ENCODE measurements at places on chromosomes 1 and 21. TPM values are rescaled to one million over a fixed set of nuclear protein-coding genes. Genes with fewer than 3 reads are reported as not detected.

GRCh38 chr1:248873409-248873992 lies 14.6 kb upstream of the ZNF692 start:
- peak overlapping the region; percentile 73 for H3K4me3 ChIP-seq
- no peaks in the 10 kb centered on the region for H3K4me1 ChIP-seq

DNA sequence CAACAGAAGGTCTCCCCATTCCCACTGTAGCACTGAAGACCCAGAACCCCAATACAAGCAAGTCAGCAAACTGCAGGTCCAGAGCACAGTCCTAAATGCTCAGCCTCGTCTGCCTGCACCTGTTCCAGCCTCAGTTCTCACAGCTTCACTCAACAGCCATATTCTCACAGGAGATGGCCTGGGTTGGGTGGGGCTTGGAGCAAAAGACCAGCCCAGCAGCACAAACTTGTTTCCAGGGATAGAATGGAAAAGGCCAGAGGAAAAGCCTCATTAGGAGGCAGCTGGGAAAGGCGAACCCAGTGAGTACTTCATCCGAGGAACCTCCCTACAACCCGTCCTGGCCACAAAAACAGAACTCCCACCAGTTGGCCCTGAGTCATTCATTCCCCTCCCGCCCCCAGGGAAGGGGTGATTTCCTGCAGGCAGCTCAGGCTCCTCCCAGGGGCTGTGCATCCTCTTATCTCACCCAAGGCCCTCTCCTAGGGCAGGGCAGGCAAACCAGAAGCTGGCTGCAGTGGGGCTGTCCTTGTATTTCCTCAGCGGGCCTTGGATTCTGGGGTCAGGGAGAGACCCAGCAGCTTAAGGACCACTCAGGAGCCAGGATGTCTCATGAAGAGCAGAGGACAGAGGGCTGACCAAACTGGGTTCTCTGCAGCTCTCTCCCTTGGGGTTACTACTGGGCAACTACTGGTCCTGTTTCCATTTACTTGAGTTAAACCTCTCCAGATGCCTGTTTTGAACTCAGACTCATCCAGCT lies 7.4 kb upstream of the MPL start:
- H3K36me3 ChIP-seq, result no peaks in the 10 kb centered on the region

DNA sequence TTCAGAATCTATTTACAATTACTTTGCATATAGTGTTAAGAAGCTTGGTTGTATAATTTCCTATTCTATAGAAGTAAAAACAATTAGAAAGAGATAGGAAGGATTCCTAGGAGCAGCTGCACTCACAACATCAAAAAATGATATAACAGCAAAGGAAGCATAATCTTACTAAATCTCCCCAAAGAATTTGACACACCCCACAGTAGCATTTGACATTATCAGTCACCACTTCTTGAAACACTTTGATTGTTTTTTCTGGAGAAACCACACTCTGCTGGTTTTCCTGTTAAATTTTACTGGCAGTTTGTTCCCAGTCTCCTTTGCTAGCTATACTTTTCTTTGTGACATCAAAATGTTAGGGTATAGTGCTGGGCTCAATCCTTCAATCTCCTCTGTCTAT lies 100.8 kb upstream of the KIAA1614 start:
- H3K27ac ChIP-seq, result no peak overlapping the region
- no peak for DNase-seq
- no peak overlapping the region for H3K4me3 ChIP-seq
- no peaks in the 10 kb centered on the region for H3K27me3 ChIP-seq

GRCh38 chr1:228097333-228098081 lies 5.6 kb downstream of the C1orf35 start:
- H3K4me1 ChIP-seq, result no peaks in the 10 kb centered on the region
- no peak overlapping the region for H3K4me3 ChIP-seq

- H3K4me3 ChIP-seq, result no peak overlapping the region
- peaks cover 5% of the 10 kb centered on the region for H3K4me1 ChIP-seq
- no peaks in the 10 kb centered on the region for H3K36me3 ChIP-seq
- H3K27ac ChIP-seq, result no peak overlapping the region
- H3K27me3 ChIP-seq, result no peaks in the 10 kb centered on the region
- no peak for DNase-seq
Observed at GRCh38 chr1:85334962-85335361, 58.5 kb upstream of the BCL10 start.

- DNase-seq, result no peak
- peaks cover 13% of the 10 kb centered on the region for H3K27me3 ChIP-seq
- no peak overlapping the region for H3K27ac ChIP-seq
- no peaks in the 10 kb centered on the region for H3K4me1 ChIP-seq
- H3K36me3 ChIP-seq, result no peaks in the 10 kb centered on the region
Observed at GRCh38 chr1:175591083-175591743, 152.2 kb downstream of the TNR start.

- no peaks in the 10 kb centered on the region for H3K27me3 ChIP-seq
- peaks cover 5% of the 10 kb centered on the region for H3K36me3 ChIP-seq
Observed at GRCh38 chr1:219228058-219228419, 54.4 kb downstream of the LYPLAL1 start.

GRCh38 chr1:41032147-41032546 lies 10.6 kb upstream of the SLFNL1 start:
- no peak overlapping the region for H3K4me3 ChIP-seq
- H3K36me3 ChIP-seq, result peaks cover 30% of the 10 kb centered on the region
- no peak overlapping the region for H3K27ac ChIP-seq
- H3K27me3 ChIP-seq, result no peaks in the 10 kb centered on the region

DNA sequence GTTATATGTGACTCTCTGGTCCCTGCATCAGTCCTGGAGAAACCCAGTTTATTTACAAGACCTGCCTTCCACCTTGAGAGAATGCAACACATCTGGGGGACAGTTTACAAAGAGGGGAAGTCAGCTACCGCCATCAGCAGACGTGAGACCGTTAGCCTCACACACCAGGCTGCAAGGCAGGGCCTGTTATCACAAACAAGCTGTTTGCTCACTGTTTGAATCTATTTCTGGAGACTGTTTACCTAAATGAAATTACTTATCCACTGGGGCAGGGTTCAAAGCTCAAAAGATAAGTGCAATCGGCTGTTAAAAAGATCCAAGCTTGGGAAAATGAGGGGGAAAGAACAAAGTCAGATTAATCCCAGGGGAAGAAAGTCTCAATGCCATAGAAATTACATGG lies 134.4 kb downstream of the ZNF281 start:
- DNase-seq, result no peak
- no peak overlapping the region for H3K27ac ChIP-seq
- no peaks in the 10 kb centered on the region for H3K4me1 ChIP-seq
- no peaks in the 10 kb centered on the region for H3K36me3 ChIP-seq

- H3K4me3 ChIP-seq, result no peak overlapping the region
- H3K27me3 ChIP-seq, result no peaks in the 10 kb centered on the region
- no peaks in the 10 kb centered on the region for H3K36me3 ChIP-seq
- no peak for DNase-seq
- H3K4me1 ChIP-seq, result no peaks in the 10 kb centered on the region
Observed at GRCh38 chr1:234629026-234629425, 19.0 kb upstream of the IRF2BP2 start.

DNA sequence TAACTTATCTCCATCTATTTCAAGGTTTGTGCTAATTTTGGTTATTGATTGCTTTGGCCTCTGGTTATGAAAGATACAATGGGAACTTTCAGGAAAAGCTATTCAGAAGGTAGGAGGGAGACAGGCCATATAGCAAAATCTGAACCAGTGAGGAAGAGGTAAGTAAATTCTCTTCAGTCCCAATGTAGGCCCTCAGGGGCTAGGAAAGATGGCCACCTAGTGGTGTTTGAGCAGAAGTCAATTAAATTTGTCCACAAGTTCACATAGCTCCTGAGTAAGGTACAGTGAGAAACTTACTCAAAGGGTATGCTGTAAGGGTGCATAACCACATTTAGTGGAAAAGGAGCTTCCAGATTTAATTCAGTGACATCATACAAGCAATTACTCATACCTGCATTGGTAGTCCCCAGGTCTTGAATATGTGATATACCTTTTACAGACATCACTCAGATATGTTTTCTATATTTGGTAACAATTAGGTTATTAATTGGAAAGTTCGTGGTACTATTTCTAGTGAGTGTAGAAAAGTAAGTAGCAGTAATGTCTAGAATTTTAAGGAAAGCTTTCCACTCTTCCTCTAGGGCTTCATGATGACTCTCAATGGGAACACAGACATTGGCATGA lies 21.4 kb upstream of the FMO1 start:
- no peaks in the 10 kb centered on the region for H3K27me3 ChIP-seq
- DNase-seq, result peak; percentile 65
- H3K27ac ChIP-seq, result no peak overlapping the region
- no peaks in the 10 kb centered on the region for H3K36me3 ChIP-seq
- no peak overlapping the region for H3K4me3 ChIP-seq

GRCh38 chr1:150964164-150964489 lies 10.5 kb downstream of the CERS2 start:
- no peaks in the 10 kb centered on the region for H3K4me1 ChIP-seq
- H3K36me3 ChIP-seq, result peaks cover 74% of the 10 kb centered on the region
- H3K27me3 ChIP-seq, result no peaks in the 10 kb centered on the region
- H3K4me3 ChIP-seq, result no peak overlapping the region
- DNase-seq, result no peak

GRCh38 chr1:244952280-244952933 lies 88.1 kb upstream of the HNRNPU start:
- no peak overlapping the region for H3K27ac ChIP-seq
- no peak for DNase-seq
- H3K4me1 ChIP-seq, result no peaks in the 10 kb centered on the region
- no peaks in the 10 kb centered on the region for H3K27me3 ChIP-seq

GRCh38 chr1:119004129-119004527 lies 16.0 kb upstream of the TBX15 start:
- no peaks in the 10 kb centered on the region for H3K4me1 ChIP-seq
- DNase-seq, result no peak
- H3K27ac ChIP-seq, result no peak overlapping the region
- no peak overlapping the region for H3K4me3 ChIP-seq

DNA sequence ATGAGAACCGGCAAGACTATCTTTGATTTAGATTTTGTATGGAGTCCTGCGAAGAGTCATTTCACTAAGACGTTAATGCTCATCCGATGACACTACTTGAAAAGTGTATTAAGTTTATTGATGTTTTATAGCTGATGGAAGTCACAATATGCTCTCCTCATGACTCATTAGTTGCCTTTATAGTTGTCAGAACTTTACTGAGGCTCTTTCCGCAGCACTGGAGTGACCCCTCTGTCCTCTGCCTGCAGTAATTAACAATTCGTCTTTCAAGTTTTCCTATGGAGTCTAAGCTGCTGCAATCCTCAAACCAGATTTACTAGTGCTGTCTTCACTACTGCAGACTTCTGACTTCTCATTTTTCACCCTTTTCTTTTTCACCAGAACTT lies 853 bp downstream of the USP16 start:
- H3K36me3 ChIP-seq, result peaks cover 6% of the 10 kb centered on the region
- H3K27me3 ChIP-seq, result no peaks in the 10 kb centered on the region
- DNase-seq, result no peak
- peak overlapping the region; percentile 82 for H3K4me3 ChIP-seq
- peaks cover 15% of the 10 kb centered on the region for H3K4me1 ChIP-seq

GRCh38 chr1:25543425-25544242 lies at the start of gene LDLRAP1:
Gene LDLRAP1, plus strand, starts transcription at chr1:25543606. Its CDS starts 93 bp downstream, at chr1:25543699.
- peak within 1 kb of the TSS; percentile 92 for H3K27ac ChIP-seq
- DNase-seq, result peak; percentile 83
- no peaks in the 10 kb centered on the region for H3K36me3 ChIP-seq
- H3K4me3 ChIP-seq, result peak within 1 kb of the TSS; percentile 90

GRCh38 chr1:99579691-99580172 lies 66.2 kb upstream of the PALMD start:
- H3K4me3 ChIP-seq, result no peak overlapping the region
- no peak for DNase-seq
- H3K4me1 ChIP-seq, result no peaks in the 10 kb centered on the region
- no peaks in the 10 kb centered on the region for H3K27me3 ChIP-seq
- no peak overlapping the region for H3K27ac ChIP-seq

DNA sequence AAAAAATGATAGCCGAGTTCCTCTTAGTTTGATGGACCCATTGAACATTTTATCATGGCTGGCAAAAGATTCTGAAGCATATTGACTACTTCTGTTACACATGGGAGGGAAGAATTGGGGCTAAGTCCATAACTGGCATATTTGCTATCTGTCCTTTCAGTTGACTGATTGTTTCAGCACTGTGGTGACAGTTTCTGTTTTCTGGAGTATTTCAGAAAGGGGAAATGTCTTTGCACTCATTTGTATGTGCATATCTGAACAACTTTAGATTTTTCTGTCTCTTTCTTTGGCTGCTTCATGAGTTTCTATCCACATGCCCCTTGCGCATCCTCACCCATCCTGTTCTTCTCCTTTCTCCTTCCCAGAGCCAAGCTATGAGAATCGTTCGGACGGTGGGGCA lies 33.2 kb downstream of the SPATA46 start:
- H3K27ac ChIP-seq, result no peak overlapping the region
- no peaks in the 10 kb centered on the region for H3K4me1 ChIP-seq
- H3K4me3 ChIP-seq, result no peak overlapping the region
- no peaks in the 10 kb centered on the region for H3K27me3 ChIP-seq
- no peak for DNase-seq

- H3K36me3 ChIP-seq, result no peaks in the 10 kb centered on the region
- H3K27me3 ChIP-seq, result no peaks in the 10 kb centered on the region
- H3K4me3 ChIP-seq, result no peak overlapping the region
Observed at GRCh38 chr1:222914861-222915632, 100.2 kb downstream of the DISP1 start.

DNA sequence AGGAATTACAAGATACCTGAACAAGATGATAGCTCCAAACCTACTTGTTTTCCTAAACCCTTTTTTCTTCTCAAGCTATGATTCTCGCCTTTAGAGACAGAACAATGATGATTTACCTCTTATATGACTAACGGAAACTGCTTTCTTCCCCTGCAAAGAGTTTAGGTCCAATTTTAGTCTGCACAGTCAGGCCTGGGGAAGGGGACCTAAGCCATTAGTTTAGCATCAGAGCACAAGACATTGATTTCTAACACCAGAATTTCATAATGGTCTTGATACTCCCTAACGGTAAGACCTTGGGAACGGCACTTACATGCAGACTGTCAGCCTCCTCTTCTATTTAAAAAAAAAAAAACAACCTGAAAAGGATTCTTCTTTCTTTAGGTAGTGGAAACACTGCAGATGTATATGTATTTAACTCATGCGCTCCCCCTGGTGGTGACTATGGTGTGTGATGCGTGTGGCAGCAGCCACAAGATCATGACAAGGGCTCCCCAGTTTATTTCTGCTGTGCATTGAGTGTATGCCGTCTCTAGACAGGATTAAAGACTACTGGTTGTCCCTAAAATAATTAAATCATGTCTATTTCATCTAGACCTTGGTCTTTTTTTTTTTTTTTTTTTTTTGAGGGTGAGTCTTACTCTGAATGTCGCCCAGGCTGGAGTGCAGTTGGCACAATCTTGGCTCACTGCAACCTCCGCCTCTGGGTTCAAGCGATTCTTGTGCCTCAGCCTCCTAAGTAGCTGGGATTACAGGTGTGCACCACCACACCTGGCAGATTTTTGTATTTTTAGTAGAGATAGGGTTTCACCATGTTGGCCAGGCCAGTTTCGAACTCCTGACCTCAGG lies 37.3 kb upstream of the TMEM222 start:
- peak; percentile 83 for DNase-seq
- H3K36me3 ChIP-seq, result peaks cover 18% of the 10 kb centered on the region

GRCh38 chr21:33828083-33828482 lies 87.5 kb downstream of the ATP5PO start:
- H3K27me3 ChIP-seq, result no peaks in the 10 kb centered on the region
- H3K36me3 ChIP-seq, result peaks cover 7% of the 10 kb centered on the region
- no peak overlapping the region for H3K4me3 ChIP-seq
- no peaks in the 10 kb centered on the region for H3K4me1 ChIP-seq
- no peak for DNase-seq
- no peak overlapping the region for H3K27ac ChIP-seq

Gene RAP1GAP
- total RNA-seq, result 41.4 TPM

Gene LEMD1
- total RNA-seq, result 1.5 TPM

Gene WNT3A
- total RNA-seq, result 0.09 TPM

Gene OVAAL
- total RNA-seq, result 0.17 TPM
